CD4-positive, alpha-beta T cell treated with Interleukin-17A for 1 hour (primary cell): ENCODE measurements at places on chromosomes 1 and 21.

DNA sequence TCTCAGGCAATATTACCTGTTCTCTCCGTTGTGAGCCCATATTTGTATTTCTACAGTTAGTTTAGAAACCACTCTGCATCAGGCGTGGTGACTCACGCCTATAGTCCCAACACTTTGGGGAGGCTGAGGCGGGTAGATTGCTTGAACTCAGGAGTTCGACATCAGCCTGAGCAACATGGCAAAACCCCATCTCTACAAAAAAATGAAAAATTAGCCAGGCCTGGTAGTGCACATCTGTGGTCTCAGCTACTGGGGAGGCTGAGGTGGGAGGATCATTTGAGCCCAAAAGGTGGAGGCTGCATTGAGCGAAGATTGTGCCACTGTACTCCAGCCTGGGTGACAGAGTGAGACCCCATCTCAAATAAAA lies 19.7 kb upstream of the ID3 start:
- DNase-seq: no peak

- no peak for DNase-seq
Observed at GRCh38 chr21:15468368-15468767, 261.4 kb upstream of the USP25 start.

- DNase-seq: no peak
Observed at GRCh38 chr1:99550198-99550597, 95.7 kb upstream of the PALMD start.

DNA sequence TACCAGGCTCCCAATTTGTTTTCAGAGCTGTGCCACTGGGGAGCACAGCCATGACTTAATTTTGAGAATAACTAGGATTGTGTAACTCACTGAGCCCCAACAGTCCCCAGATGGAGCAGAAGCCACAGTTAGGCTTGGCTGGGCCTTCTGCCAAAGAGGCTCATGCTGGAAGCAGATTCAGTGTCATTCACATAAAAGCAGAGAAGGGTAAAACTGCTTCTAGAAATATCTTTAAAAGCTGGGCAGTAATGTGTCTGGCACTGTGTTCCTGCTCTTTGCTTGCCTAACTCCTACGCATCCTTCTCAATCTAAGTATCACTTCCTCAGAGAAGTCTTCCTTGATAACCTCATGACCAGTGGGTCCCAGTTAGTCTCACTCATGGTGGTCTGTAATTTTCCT lies 20.3 kb downstream of the STK40 start:
- no peak for DNase-seq

DNA sequence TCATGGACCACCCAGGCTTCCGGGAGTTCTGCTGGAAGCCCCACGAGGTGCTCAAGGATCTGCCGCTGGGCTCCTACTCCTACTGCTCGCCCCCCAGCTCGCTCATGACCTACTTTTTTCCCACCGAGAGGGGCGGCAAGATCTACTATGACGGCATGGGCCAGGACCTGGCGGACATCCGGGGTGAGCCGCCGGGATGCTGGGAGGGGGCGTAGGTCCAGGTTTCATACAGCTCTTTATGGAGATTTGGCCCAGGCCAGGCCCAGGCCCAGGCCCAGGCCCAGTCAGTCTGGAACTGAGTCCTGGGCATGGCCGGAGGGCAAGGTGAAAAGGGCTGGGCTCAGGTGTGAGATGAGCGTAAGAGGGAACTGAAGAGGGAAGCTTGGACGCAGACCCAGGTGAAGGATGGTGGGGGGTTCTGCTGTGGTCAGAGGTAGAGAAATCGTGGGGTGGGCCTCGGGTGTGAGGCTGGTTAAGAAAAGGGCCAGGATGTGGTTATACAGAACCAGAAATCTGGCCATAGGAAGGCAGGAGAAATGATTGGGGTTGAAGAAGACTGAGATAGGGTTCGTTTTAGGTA lies 23.0 kb downstream of the DISP3 start:
- DNase-seq: no peak

- DNase-seq: no peak
Observed at GRCh38 chr1:98034505-98034904, 113.7 kb upstream of the DPYD start.

DNA sequence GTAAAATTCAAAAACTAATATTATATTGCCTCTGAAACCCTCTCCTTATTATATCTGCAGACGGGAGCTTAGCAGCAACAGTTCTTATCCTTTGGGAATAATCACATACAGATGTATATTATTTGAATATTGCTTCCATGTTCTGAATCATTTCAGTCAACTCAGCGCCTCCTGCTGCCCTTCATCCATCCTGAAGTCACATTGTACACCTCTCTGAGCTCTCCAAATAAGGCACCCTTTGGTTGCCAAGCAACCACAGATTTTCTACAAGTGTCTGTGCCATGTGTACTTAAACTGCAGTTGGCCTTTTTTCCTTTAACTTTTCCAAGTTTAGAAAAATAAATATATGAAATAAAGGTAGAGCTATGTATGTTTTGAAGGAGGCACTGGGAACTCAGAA lies 384.3 kb downstream of the LRRIQ3 start:
- no peak for DNase-seq

- DNase-seq: no peak
Observed at GRCh38 chr21:42195378-42196031, 23.4 kb upstream of the ABCG1 start.

- DNase-seq: no peak
Observed at GRCh38 chr1:57007948-57008347, 42.1 kb upstream of the C8B start.

GRCh38 chr1:35377555-35377954 lies 109.0 kb downstream of the ZMYM4 start:
- no peak for DNase-seq

DNA sequence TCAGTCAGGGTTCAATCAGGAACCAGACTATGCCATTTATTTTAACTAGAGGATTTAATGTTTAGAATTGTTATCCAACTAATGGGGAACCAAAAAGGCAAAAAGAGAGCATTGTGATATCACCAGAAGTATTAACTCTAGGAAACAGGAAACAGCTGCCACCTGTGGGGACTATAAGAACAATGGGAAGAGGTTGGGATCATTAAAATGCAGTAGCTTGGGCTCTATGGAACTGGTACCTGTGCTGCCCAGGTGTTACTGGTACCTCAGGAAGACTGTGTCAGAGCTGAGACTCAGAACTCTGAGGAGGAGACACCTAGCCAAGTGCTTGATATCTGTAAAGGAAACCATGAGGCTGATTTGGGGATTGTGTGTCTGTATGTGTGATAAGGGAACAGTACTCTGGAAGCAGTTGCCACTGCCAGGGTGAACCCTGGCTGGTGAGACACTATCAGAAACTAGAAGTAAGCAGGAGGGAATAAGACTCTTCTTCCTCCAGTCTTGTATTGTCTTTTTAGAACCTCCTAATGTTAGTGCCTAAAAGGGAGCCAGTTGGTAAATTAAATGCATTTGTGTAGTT lies 49.4 kb downstream of the MAN1A2 start:
- no peak for DNase-seq
